EH (cell line): ENCODE measurements at places on chromosomes 4 and X.

DNA sequence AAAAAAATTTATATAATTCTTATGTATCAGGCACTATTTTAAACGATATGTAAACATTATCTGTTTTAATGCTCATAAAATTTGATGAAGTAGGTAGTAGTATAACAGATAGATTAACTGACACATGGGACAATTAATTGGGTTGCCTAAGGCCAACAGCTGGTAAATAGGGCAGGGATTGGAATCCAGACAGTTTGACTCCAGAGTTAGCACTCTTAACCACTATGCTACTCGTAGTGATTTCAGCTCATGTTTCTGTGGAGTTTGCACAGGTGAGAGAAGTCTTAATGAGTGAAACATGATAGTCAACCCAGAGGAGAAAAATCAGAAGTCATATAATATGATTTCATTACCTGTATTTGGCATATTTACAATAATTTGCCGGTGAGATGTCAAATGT is 126.0 kb upstream of the WDFY3 start:
- no peak for DNase-seq

- no peak for DNase-seq
Measured at GRCh38 chr4:94924566-94924965, 166.8 kb downstream of the BMPR1B start.

- no peak for DNase-seq
Measured at GRCh38 chr4:159242427-159242826, 139.5 kb downstream of the RAPGEF2 start.

GRCh38 chr4:134906404-134907023 is 704.9 kb upstream of the PABPC4L start:
- DNase-seq = peak; percentile 53

- DNase-seq = no peak
Measured at GRCh38 chrX:101693476-101693875, 33.8 kb upstream of the ARMCX2 start.

DNA sequence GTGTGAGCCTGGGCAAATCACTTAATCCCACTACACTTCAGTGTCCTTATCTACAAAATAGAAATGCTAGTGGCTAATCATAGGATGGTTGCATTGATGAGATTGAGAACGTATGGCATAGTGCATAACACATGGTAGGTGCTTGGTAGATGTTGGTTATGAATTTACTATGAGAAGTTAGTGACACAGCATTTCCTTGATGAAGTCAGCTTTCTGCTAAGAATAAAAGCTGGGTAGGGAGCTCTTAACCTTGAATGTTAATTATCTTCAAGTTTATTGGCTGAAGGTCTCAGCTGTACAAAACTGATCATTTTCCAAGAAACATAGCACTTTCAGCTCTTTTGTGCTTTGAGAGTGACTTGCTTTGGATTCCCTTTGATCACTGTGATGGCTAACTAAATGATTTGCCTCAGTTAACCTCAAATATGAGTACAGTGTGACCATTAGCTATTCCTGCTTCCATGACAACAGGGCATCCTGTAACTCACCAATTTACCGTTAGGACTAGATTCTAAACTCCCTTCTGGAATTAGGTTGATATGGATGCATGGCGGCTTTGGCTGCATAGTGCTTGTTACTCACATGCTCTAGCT is 17.8 kb downstream of the PDK3 start:
- DNase-seq = no peak

DNA sequence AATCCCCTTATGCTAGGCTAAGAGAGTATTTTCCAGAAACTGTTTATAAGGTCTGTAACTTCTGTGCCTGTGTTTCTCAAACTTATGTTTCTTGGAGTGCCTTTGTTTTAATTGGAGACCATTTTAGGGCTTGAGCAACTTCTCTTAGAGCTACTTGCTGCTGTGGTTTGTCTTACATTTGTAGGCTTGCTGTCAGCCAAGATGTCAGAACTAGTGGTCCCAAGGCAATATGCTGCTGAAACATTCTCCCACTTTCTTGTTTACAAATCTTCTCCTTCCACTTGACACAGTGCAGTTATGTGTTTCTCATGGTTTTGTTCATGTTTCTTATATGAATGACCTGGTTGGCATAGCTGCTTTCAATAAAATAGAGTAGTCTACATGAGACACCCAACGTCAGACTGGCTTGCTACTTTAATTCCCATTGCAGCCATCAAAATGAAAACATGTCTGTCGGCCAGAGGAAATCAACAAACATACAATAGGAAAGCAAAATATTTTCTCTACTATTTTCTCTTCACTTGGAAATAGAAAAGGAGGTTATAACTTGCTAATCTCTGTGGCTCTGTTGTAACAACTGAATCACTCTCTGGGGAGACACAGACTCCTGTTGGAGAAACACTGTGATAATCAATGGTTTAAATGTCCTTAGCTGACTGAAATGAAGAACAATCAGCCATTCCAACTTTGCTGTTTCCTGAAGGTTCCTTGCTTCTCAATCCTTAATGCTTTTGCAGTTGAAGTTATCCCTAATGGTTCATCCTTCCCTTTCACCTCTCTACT is 426.4 kb downstream of the PDGFC start:
- DNase-seq = no peak

- DNase-seq = peak; percentile 77
Measured at GRCh38 chrX:151754047-151754429, 19.5 kb downstream of the CNGA2 start.

GRCh38 chr4:156584100-156584499 is 387.5 kb downstream of the PDGFC start:
- DNase-seq = peak; percentile 35

DNA sequence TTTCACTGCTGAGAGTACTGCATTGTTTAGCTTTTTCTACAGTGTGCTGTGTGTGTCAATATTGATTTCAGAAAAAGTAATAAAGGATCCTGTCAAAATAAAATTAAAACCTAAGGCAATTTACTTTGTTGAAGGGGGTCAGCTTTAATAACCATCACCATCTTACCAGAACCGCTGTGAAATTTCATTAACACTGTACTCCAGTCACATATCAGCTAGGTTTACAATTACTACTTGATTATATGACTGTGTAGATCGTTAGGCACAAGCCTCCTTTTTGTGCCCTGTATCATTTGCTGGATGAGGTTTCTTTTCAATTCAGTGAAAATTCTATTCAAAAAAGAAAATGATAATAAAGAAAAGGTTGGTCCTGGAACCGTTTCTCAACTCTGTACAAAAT is 917.2 kb downstream of the CENPC start:
- no peak for DNase-seq

DNA sequence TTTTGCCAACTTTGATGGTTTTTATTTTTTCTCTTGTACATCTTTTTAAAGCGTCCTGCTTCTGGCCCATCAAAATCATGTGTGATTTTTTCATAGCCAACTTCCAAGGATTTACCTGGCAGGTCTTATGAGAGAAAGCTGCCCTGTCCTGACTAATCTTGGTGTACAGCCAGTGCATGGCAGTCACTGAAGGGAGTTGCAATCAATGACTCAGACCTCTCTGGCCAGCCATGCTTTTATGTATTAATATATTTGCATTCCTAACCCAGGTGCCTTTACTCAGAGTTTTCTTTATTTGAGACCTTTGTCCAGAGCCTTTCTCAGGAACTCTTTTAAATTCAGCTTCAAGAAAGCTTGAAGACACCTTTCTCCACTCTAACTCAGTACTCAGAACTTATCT is 691.5 kb upstream of the HTR2C start:
- DNase-seq = no peak

DNA sequence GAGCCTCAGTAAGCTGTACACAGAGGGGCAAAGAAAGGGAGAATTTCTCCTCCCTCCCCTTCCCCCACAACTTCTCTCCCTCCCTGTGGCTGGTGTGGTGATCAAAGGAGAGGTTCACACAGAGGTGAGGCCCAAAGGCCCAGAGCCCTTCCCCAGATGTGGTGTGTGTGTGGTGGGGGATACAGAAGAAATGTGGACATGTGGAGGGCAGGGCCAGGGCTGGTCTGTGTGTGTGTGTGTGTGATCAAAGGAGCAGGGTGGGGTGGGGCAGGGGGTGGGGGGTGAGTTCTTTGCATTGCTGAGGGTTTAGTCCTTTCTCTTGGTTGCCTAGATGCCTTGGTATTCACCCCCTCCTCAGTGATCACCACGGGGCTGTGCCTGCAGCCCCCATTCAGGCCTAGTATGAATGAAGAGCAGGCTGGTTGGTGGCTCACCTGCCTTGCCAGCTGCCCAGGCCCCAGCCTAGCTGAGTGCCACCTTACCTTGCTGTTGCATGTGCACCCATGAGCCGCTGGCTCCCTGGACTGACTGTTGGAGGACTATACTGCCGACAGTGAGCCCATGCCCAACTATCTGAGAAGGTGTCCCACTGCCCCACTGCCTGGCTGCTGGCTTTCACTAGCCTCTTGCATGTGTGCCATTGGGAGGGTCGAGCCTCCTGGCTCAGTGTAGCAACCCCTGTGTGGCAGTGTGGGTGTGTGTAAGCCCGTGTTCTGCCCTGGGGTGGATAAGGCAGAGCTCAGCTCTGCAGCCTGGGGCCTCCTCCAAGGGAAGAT is 101.9 kb downstream of the EFNB1 start:
- no peak for DNase-seq

- DNase-seq = no peak
Measured at GRCh38 chr4:92249541-92249940, 54.2 kb upstream of the GRID2 start.
